Left kidney (tissue), 8 donors: ENCODE measurements at places on chromosomes 2 and 18. TPM values are rescaled to one million over a fixed set of nuclear protein-coding genes. Genes with fewer than 3 reads are reported as not detected.

FABP1 gene
- polyA plus RNA-seq, result 21.2 TPM

GRCh38 chr2:43356774-43357173 is 130.4 kb upstream of the ZFP36L2 start:
- no peak for DNase-seq

KCNIP3 gene
- 17.7 TPM for polyA plus RNA-seq

GRCh38 chr2:160909781-160910242 is 250.4 kb upstream of the TANK start:
- no peak for DNase-seq

DNA sequence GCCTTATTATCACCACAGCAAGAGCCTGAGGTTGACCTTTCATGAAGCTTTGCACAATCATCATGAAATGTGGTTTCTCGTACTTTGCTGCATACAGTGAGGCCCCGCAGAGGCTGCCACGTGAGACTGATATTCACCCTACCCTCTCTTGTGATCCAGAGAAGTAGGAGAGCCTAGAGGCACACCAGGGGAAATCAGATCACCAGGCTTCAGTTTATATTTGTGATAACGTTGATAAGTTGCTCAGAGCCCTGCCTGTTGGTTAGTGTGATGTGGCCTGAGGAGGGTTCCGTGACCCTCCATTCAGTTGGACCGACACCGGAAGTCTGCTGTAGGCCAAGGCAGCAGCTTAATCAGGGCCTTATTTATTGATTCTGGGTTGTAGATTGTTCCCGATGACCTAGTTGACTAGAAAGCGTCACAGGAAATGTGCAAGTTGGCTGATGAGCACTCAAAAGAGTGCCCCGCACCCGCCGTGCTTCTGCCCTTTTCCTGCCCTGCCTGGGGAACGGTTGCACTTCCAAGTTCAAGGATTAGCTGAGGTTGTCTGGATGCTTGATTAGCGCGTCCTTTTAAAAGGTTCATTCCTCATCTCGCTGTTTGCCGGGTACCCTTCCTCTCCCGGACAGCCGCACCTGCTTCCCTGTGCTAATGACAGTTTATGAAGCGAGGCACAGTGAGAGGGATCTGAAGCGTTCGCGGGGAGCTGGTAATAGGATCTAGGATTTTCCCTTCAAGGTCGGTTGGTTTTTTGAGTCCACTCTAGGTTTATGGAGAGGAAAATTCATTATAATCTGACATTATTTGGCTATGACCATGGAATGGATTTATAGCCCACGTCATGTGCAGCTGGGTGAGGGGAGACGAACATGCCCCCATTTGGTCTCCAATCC is 146.4 kb downstream of the SH3RF3 start:
- peak; percentile 71 for DNase-seq

DNA sequence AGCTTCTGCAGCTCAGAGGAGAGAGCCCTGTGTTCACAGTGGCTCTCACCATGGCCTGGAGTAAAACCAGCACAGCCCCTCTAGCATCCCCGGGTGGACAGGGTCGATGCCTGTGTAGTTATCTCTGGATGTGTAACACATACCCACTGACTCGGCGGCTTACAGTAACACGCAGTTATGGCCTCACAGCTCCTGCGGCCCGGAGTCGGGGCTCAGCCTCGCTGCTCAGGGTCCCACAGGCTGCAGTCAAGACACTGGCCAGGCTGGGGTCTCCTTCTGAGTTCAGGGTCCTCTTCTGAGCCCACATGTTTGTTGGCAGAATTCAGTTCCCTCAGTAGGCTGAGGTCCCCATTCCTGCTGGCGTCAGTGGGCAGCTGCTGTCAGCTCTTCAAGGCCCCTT is 2.5 kb upstream of the RAB17 start:
- no peak for DNase-seq

SERPINB3 gene
- 0.12 TPM for polyA plus RNA-seq

DNA sequence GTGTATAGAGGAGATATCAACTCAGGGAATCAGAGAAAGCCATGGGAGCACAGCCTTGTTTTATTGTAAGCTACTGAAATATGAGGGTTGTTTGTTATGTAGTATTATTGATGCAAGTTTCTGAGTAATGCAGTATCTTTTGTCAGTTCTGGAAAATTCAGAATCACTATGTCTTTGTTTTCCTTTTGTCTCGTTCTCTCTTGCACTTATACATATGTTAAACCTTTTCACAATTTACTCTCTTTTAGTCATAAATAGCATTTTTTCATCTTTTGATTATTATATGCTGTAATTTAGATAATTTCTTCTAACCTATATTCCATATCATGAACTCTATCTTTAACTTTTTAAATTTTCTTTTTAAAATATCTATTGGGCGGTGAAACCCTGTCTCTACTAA is 85.0 kb upstream of the COL3A1 start:
- no peak for DNase-seq

DNA sequence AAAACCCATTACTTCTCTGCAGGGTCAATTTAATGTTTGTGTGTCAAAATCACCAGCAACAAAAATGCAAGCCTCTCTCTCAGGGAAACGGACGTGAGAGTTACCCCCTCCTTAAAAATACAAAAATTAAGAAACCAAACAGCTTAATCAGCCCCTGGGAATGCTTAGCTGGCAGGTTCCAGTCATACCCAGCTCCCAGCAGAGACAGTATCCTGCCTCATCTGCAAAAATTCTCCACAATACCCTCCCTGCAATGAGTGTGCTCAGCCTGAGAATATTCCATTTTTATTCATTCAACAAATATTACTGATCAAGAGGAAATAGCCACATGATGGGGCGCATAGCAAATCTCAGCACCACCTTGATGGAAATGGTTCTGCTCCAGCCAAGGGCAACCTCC is 36.3 kb downstream of the ST8SIA5 start:
- DNase-seq, result no peak

GRCh38 chr18:32582455-32582854 is 111.8 kb upstream of the GAREM1 start:
- no peak for DNase-seq

REEP1 gene
- polyA plus RNA-seq, result 3.5 TPM

GRCh38 chr2:212712991-212713390 is 174.4 kb upstream of the ERBB4 start:
- DNase-seq, result no peak

- no peak for DNase-seq
Measured at GRCh38 chr2:101446869-101447268, 28.0 kb downstream of the RFX8 start.

KCNE4 gene
- polyA plus RNA-seq, result 16.9 TPM

DNA sequence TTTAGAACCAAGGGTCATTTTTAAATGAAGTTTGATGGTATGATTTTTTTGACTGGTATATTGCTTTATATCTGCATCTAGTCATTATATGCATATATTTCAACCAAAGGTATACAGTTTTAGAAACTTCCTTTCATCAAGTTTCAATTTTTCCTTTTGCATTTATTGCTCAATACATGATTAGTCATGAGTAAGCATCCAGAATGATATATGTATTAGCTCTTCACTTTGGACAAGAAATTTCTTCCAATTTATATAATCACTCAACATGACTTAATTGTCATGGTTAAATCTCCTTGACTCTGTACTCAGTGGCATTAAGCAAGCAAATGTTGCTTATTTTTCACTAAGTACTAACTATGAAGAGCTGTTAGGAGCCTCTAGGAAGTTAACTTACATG is 123.6 kb downstream of the PLCL1 start:
- DNase-seq, result no peak

- DNase-seq, result no peak
Measured at GRCh38 chr2:193895226-193895625, 1700.5 kb upstream of the TMEFF2 start.

DNA sequence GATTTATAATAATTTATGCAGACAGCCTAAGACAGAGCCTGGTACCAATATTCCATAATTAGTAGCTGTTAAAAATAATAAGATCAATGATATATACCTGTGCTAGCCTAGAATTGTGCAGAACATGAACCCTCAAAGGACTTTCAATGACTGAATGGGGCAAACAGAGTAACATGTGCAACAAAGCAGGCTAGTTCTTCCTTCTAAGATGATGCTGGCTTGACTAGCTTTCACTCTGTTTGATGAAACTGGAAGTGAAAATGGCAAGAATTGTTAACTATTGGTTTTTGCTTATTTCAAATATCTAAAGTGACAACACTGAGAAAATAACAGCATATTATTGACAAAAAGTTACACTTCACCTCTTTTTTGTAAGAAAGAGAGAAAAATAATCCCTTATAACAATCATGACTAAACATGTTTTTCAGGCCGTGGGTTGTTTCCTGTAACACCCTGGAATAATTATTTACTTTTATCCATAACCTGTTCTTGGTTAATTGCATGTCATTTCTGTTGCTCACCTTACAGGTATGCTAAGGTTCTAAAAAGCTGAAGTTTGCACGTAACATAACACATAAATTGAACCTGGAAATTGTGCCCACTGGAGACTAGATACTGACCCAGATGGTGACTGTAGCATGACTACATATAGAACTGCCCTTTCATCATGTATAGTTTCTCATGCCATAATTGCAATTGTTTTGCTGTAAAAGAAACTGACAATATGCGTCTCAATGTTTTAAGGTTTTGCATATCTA is 108.7 kb downstream of the C18orf54 start:
- no peak for DNase-seq

DNA sequence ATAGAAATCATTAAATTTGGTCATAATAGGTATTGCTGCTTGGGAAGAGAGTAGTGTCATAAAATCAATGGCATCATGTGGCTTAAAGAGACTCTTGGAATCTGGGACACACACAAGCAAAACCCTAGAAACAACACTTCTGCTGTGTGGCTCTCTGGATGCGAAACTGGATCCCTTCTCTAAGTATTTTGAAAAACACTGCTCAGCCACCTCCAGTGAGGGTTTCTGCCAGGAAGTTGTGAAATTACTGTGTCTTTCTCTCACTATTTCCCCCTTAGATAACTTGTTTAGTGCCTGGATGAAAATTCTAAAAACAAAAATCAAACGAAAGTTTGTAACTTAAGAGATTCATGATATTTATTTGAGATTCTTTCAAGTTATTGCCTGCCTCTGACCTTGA is 163.8 kb downstream of the RHBDD1 start:
- no peak for DNase-seq

DNA sequence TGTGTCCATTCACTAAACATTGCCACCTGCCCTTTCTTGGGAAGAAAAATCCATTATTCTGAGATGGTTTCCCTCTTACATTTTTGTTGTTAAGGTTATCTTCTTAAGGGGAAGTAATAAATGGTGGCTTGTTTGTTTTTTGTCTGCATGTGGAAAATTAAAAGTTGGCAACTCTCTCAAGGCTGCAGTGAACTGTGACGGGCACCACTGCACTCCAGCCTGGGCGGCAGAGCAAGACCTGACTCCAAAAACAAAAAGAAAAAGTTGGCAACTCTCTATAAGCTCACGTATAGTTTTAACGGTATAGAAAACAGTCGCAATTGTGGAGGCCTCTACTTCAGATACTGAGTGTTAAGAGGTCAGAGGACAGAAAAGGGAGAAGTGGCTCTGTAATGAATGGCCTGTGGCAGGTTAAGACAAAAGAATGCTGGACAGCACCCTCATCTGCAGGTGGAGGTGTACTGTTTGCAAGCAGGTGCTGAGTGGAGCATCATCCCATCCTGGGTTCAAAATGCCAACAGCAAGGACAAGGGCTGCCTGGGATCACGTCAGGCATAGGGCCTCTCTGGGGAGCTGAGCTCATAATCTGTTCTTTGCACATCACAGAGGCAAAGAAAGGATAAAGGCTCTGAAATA is 16.7 kb downstream of the L3MBTL4 start:
- no peak for DNase-seq

CENPA gene
- 20.7 TPM for polyA plus RNA-seq

DNA sequence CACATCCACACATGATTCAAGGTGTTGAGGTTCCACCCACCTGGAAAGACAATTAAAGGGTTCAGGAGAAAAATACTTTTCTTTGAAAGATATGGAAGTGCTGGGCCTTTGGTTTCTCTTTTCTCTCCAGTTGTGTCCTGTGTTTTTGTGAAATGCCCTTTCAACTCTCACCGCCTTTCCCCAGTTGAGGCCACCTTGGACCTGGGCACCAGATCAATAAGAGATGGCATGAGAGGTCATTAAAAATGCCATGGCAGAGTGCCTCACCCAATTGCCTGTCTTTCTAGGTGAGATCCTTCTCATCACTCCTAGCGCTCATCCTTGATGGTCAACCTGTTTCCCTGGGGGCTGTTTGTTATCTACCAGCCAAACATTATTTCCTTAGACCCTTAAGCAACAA is 453.9 kb downstream of the TSN start:
- DNase-seq, result no peak

- no peak for DNase-seq
Measured at GRCh38 chr2:31217465-31218200, at the start of gene CAPN14. Gene CAPN14, minus strand, starts transcription at chr2:31217515. Its CDS starts 12,068 bp downstream, at chr2:31205447.

DNA sequence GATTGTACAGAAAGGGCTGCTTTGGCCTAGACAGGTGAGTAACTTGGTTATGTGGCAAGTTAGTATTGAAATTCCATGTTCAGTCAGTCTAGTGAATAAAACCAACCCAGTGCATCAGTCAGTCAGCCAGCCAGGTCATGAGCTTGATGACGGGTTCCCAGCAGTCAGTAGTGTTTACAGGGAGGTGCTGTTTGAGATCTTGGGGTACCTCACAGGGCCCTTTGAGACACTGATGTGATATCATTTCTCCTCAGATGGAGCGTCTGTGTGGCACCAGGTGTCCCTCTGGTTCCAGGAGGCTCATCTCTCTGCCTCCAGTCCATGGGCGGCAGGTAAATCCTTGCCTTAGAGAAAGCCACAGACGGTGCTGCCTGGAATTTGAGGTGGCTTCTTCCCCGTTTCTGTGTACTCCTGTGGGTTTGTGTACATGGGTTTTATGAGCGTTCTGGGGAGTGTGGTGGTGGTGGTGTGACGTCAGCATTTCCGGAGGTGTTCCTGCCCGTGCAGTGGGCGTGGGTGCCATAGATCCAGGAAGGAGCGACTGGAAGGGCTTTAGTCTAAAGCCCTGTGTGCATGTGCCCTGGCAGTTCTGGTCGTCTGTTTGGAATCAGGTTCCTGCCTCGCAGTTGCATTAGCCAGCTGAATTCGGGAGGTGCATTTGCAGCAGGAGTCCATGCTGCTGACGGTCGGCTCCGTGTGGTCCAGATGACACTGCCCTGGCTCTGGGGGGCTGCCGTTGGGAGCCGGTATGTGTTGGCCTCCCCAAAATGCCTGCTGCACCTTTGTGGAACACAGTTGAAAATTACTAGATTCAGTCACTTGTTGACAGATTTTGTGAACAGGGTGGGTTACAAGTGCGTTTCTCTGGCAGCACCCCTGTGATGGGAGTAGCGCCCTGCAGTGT is 2.1 kb downstream of the CTDP1 start:
- no peak for DNase-seq

ANKRD30B gene
- 0.62 TPM for polyA plus RNA-seq

- no peak for DNase-seq
Measured at GRCh38 chr2:158686210-158686691, 108.9 kb upstream of the DAPL1 start.
